ENCODE measurements at places on chromosomes 2 and 18.

DNA sequence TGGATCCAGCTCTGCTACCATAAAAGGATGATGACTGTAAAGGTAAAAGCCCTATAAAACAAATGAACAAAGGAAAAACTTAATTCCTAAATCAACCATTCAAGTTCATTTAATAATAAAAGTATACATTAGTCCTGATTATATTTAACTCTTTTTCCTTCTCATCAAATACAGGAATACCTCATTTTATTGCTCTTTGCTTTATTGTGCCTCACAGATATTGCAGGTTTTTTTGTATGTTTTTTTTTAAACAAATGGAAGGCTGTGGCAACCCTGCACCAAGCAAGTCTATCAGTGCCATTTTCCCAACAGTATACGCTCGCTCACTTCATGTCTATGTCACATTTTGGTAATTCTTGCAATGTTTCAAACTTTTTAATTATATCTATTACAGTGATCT is 38.2 kb downstream of the USP37 start:
- DNase-seq: no peak

GRCh38 chr2:18118703-18119102 is 240.2 kb downstream of the KCNS3 start:
- peak; percentile 58 for DNase-seq

DNA sequence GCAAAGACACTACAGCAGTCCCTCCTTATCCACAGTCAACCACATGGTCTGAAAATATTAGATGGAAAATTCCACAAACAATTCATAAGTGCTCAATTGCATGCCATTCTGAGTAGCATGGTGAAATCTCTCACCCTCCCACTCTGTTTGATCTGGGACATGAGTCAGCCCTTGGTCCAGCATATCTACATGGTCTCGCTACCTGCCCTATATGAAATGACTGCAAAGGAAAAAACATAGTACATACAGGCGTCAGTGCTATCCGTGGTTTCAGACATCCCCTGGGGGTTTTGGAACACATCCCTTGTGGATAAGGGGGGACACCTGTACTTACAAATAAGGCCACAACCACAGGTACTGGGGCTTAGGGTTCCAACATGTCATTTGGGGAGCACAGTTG is 73.7 kb downstream of the CABLES1 start:
- peak; percentile 24 for DNase-seq

DNA sequence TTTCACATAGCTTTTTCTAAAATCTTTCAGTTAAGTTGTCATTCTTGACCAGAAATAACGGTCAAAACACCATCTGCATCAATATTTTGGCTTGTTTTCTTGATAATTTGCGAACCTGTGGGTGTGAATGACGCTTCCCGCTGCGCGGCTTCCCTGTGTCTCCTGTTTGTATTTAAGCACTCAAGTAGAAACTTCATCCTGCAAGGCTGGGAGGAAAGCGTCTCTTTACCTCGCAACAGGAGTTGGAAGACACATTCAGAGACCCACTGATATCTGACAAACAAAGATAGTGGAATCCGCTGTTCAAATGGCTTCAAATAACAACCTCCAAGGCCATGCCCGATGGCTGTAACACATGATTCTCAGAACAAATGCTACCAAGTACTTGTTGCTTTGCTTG is 704.9 kb downstream of the DCDC2C start:
- no peak for DNase-seq

- no peak for DNase-seq
Observed at GRCh38 chr2:215626063-215626462, 190.2 kb upstream of the FN1 start.

DNA sequence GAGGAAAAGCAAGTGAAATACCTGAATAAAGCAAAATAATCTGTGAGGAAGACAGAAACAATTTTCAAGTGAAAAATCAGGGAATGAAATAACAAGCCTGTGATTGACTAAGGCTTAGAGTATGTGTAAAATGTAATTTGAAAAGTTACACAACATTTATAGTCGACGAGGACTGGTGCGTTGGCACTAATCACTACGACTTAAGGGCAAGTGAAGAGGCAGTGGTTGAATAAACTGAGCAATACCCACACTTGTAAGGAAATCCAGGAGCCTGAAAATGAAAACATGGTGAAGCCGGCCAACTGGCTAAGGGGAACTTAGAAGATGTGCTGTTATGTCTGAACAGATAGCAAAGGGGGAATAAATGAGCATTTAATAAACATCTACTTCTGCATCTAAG is 13.4 kb downstream of the DOK1 start:
- peak; percentile 88 for DNase-seq

DNA sequence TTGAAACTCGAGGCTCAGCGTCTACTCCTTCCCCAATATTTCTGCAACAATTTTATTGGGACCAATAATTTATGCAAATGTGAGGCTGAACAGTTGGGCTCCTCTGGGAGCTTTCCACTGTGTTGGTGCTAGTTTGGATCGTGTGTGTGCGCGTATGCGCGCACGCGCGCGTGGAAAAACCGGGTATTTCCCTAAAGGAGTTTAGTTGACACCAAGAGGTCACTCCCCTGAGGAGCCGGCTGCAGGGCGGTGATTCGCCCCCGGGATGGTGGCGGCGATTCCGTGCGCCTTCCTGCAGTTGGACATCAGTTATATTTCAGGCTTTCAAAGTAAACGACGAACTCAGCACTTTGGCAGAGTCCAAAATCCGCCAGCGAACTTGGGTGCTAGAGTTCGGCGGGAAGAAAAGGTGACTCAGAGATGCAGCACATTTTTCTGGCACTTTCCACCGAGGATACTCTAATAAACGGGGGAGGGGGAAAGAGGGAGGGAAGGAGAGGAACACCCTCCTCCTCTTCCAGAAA is 186.5 kb upstream of the FANCL start:
- peak; percentile 46 for DNase-seq

DNA sequence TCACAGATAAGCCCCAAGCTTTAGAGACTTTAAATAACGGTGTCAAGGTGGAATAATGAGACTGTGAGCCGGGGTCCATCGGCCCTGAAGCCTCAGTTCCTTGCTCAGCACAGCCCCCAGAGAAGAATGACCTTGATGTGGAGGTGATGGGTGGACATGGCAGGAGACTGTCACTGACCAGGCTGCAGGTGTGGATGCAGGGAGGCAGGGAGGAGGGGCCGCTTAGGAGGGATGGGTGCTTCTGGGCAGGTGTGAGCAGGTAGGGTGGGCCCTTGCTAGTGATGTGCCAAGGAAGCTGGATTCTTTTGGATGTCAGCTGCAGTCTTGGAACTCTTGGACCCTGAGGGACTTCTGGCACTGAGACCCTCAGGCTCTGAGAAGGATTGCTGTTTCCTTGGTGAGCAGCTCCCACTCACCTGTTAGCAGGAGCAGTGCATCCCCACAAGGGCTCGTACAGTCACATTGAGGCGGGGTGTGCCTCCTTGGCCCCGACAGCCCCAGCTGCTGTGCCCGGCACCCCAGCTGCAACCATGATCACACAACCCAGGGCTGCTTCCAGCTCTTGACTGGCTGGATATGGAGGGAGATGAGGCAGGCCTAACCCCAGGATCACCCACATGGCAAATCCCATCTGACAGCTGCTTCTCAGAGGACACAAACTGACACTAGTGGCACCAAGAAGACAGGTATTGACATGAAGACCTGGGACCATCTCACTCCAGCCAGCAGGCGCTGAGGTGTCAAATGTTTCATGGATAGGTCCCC is 209.8 kb upstream of the HDAC4 start:
- no peak for DNase-seq

DNA sequence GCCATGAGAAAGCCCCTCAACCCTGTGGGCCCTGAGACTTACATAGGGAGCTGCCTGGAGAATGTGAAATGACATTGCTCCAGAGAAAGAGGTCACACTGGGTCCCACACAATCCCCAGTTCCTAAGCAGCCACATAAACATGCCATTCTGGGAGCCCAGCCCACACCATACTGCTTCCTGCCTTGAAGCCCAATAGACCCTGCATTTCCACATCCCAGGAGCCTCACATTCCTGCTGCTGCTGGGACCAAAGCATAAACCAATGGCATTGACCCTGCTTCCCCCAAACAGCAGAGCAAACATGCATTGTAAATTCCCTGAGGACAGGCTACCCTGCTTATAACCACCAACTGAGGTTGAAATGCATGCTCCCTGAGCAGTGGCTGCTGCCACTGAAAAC is 1117.6 kb upstream of the SLC39A10 start:
- no peak for DNase-seq

GRCh38 chr2:204114295-204115136 is 178.0 kb downstream of the ICOS start:
- DNase-seq: no peak

DNA sequence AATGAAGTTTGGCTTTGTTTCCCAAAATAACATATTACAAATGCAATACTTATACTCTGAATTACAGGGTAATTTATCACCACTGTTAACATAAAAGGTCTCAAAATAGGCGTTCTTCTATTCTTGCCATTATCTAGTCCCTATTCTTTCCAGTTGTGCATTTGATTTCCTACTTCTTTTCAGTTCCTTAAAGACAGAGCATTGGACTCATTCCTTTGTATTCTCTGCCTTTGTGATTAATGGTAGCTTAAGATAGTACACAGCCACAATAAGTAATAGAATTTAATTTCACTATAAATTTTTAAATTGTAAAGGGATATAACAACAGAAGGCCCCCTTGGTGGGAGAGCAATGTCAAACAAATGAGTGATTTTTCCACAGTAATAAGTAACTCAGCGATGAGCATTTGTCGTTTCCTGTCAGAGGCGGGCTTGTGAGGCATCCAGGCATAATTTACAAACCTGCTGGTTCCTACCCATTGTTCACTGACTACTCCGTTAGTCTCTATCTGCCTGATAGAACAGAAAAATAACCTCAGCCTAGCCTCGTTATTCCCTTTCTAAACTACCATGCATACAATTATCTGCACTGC is 456.6 kb upstream of the REG3G start:
- no peak for DNase-seq

DNA sequence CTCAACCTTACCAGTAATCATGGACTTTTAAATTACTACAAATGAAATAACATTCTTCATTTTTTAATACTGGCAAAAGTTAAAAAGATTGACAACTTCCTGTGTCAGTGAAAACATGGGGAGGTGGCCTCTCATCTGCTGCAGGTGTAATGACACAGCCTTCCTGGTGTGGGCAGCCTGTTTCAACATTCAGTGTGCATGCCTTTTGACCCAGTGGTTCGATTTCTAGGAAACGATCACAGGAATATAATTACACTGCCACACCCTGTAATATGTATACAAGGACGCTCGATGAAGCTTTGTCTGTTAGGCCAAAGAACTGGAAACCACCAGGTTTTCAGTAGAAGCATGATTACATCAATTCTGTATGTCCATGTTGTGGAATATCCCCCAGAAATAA is 68.7 kb downstream of the MTHFD2 start:
- DNase-seq: no peak

GRCh38 chr18:70671889-70672565 is 383.2 kb downstream of the SOCS6 start:
- DNase-seq: no peak

DNA sequence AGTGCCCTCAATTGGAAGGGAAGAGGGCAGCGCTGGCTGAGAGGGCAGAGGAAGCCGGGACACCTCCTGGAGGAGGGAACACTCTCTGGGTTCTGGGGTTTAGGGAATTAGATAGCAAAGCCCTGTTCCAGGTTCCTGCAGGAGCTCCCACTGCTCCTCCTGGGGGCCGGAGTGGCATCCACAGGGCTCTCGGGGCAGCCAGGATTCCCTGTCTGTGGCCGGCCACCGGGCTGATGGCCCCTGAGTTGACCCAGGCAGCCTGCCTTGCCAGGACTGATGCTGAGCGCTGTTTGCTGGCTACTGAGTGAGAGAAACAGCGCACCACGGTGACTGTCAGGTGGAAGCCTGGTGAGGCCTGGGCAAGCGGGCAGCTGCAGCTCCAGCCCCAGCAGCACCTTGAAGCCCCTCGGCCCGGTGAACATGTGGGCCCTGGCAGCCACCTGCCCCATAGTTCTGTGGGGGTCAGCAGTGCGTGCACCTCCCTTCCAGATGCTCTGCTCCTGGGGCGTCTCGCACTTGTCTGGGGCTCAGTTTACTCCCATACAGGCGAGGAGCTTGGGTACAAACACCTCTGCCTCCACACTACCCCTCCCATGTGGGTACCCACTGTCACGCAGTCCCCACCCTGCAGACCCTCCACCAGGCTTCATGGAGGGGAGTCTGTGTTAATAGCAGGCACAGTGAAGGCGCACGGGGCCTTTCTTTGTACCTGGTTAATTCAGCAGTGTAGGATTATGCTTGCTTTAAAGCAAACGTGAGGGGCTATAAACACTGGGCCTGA is 7.7 kb upstream of the ALLC start:
- DNase-seq: no peak

DNA sequence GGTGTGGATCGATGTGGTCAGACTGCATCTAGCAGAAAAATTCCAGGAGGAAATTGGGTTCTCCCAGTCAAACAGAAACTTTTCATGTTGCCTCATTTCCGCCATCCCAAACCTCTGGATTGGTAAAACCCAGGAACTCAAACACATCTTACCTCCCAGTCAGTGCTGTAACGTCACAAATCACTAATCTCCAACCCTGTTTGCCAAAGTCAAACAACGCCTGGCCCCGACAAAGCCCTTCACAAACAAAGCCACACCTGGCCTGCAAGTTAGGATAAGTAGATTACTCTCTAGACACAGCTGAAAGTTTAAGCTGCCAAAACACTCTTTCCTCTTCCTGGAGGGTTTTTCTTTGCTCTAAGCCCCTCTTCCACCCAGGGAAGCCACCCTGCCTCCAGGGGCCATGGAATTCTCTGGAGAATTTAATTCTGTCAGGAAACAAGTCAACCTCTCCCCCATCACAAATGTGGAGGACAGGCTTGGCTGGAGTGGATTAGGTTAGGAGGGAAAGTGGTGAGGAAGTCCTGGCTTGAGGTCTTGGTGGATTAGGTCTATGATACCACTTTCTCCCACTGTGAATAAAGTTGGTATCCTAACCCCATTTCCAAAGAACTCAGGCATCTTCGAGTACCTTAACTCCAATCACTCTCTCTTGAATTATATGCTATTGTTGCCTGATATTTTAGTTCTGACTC is 86.7 kb downstream of the LYPD6B start:
- no peak for DNase-seq

GRCh38 chr18:57813245-57813644 is 10.1 kb upstream of the ATP8B1 start:
- peak; percentile 98 for DNase-seq

DNA sequence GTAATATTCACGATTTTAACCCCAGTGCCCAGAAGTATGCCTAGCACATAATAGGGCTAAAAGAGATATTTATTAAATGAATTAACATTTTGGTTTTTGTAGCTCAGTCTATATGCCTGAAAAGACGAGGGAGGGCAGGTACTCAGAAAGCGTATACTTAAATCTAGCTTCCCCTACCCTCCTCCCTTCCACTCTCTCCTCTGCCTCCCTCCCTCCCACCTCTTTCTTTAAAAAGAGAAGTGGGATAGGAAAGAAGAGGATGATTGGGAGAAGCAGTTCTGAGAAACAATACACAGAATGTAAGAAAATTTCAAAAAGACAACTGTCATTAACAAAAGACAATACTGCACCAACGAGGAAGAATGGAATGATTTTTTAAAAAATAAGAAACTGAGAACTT is 39.8 kb downstream of the CHMP3 start:
- no peak for DNase-seq

Measured in fibroblast of skin of right biceps (primary cell).